HTR-8/SVneo (cell line): ENCODE measurements at places on chromosomes 2 and 18.

DNA sequence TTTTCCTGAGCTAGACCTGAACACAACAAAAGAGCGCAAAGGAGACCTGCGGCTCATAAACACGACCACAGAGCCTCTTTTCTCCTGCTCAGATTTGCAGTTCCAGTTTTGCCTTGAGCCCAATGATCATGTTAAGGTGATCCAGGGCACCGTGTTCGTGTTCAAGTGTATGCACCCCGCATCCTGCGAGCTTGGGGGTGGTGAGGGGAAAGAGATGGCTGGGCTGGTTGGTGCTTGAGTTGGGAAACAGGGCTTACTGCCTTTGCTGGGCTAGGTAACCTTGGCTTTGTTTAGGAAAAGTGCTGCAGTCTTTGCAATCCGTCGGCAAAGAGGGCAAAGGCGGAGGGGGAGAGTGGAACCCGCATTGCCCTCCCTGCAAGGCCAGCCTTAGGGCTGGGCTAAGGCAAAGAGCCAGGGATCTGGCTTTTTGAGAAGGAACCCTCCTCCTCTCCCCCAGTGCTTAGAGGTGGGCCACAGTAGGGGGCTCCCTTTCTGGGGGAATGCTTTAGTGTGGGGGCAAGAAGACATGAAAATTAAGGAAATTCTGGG is 1.3 kb downstream of the HOXD10 start:
- DNase-seq: no peak

GRCh38 chr2:64101141-64101591 is 43.1 kb downstream of the PELI1 start:
- DNase-seq: no peak

GRCh38 chr2:156322051-156322685 is 10.4 kb downstream of the NR4A2 start:
- no peak for DNase-seq

DNA sequence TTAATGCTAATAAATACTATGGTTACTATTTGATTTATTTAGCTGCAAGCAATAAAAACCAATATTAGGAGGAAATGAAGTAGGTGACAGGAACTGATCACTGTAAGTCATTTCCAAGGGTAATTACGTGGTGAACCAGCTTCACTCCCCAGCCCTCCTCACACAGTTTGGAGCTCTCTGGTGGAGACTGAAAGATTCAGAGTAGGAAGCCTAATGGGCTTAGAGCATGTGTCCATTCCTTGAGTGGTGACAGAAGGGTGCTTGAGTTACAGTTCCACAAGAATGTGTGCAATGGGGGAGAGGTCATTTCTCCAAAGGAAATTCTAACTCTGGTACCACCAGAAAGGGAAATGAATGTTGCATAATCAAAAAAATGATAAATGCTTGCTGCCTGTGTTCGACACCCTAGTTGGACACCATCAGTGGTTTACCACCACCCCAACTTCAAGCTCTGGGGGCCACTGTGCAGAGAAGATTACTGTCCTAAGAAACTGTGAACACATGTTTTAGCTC is 285.1 kb upstream of the MMADHC start:
- DNase-seq: no peak
